H7 (cell line): ENCODE measurements at places on chromosomes 13 and 19. TPM values are rescaled to one million over a fixed set of nuclear protein-coding genes. Genes with fewer than 3 reads are reported as not detected.

Gene KIR2DL1
- not detected in 2 replicates for total RNA-seq

Gene VMAC
- total RNA-seq, result 2.1 and 3.5 TPM in 2 replicates

DNA sequence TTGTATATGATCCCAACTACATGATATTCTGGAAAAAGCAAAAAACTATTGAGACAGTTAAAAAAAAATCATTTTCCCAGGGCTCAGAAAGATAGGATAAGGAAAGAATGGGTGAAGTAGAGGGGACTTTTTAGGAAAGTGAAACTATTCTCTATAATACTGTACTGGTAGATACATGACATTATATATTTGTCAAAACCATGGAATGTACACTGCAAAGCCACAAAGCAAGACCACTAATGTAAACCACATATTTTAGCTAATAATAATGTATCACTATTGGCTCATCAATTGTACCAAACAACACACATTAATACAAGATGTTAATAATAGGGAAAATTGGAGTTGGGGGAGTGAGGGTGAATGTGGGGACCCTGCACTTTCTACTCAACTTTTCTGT, 182.6 kb downstream of the EFNB2 start:
- no peak for DNase-seq

- DNase-seq, result no peak
Measured at GRCh38 chr13:74682746-74683145, 548.5 kb upstream of the KLF12 start.

Gene MAU2
- total RNA-seq, result 39.9 and 43.3 TPM in 2 replicates

GRCh38 chr13:41709511-41709910, 251.4 kb downstream of the VWA8 start:
- no peak for DNase-seq

GRCh38 chr13:80894917-80895316, 554.0 kb upstream of the SPRY2 start:
- DNase-seq, result no peak

Gene KIR2DL3
- not detected in 2 replicates for total RNA-seq

Gene SEMA6B
- 38.4 and 43.0 TPM in 2 replicates for total RNA-seq

DNA sequence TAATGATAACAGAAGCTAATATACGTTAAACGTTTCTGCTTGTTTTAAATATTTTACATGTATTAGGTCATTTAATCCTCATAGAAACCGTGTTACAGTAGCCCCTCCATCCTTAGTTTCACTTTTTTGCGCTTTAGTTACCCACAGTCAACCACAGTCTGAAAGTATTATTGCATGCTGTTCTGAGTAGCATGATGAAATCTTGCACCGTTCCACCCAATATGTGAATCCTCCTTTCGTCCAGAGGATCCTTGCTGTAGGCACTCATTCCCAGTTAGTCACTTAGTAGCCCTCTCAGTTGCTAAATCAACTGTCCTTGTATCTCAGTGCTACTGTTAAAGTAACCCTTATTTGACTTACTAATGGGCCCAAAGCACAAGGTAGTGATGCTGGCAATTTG, 257.8 kb downstream of the ENOX1 start:
- DNase-seq, result no peak

Gene ZNF536
- total RNA-seq, result 0.35 and 0.59 TPM in 2 replicates

DNA sequence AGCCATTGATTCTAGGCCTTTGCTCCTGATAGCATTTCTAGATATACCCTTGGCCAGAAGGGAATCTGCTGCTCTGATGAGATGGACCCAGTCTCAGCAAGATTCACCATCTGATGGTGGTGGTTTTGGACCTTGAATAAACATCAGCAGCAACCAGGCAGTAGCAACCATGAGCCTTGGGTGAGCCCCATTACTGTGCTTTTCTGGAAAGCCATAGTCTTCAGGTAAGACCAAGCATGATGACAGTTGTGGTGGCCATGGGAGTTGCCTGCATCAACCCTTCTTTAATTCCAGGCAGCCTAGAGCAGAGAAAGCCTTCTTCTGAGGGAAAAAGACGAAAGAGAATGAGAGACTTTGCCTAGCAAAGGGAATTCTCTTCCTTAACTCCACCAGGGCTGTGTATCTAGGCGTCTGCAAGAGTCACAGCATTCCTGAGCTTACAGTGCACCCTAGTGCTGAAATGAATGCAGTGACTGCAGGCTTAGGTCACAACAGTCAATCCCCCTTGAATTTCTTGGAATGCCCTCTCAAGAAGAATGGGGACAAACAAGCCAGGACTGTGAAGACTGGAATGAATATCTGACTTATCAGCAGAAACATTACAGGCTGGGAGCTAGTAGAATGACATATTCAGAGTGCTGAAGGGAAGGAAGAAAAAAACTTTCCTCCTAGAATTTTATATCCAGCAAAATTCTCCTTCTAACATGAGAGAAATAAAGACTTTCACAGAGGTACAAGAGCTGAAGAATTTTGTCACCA, 942.4 kb upstream of the PCDH20 start:
- DNase-seq, result peak; percentile 26

- DNase-seq, result no peak
Measured at GRCh38 chr13:42612021-42612765, 38.2 kb downstream of the TNFSF11 start.

Gene LACC1
- total RNA-seq, result 0.14 and 0.33 TPM in 2 replicates

Gene PBX4
- total RNA-seq, result 0.94 and 2.7 TPM in 2 replicates

GRCh38 chr13:40613192-40613818, 53.1 kb downstream of the FOXO1 start:
- no peak for DNase-seq

Gene PNMA8B
- total RNA-seq, result 2.8 and 3.3 TPM in 2 replicates

GRCh38 chr19:14972676-14973075, 7.0 kb downstream of the SLC1A6 start:
- DNase-seq, result no peak

GRCh38 chr19:13588957-13589833, 82.9 kb upstream of the CACNA1A start:
- DNase-seq, result peak; percentile 91

DNA sequence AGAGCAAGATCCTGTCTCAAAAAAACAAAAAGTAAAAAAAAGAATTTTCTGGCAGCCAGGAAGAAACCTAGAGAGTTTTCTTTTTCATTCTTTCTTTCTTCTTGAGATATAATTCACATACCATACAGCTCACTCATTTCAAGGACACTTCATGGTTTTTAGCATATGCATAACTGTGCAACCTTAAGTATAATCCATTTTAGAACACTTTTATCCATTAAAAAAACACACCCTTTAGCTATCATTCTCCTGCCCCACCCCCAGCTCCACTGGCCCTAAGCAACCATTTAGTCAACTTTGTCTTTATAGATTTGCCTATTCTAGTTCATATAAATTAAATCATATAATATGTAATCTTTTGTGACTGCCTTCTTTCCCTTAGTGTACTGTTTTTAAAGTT, 8.1 kb upstream of the IPO5 start:
- no peak for DNase-seq
